NCI-H187 treated with DMSO at 0.1 percent for 48 hours (cell line): ENCODE measurements at places on chromosomes 7 and 10.

GRCh38 chr10:13239923-13240322, 5.7 kb upstream of the UCMA start:
- no peak for DNase-seq

- DNase-seq: no peak
Measured at GRCh38 chr7:46360811-46361210, 439.7 kb upstream of the IGFBP3 start.

- no peak for DNase-seq
Measured at GRCh38 chr10:132527339-132528063, 10.1 kb upstream of the INPP5A start.

- no peak for DNase-seq
Measured at GRCh38 chr7:156534925-156535324, 105.6 kb upstream of the RNF32 start.

DNA sequence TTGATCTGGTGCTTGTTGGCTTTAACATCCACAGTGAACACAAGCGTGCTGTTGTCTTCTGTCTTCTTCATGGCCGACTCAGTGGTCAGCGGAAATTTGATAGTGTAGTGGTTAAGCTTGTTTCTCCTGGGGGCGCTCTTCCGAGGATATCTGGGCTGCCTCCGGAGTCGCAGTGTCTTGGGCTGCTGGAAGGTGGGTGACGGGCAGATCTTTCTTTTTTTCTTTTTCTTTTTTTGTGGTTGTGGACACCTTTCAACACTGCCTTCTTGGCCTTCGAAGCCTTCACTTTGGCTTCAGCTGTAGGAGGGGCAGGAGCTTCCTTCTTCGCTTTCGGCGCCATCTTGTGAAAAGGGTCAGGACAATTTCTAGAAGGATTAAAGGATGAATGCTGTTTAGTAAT, 23.8 kb upstream of the RPA3 start:
- no peak for DNase-seq

DNA sequence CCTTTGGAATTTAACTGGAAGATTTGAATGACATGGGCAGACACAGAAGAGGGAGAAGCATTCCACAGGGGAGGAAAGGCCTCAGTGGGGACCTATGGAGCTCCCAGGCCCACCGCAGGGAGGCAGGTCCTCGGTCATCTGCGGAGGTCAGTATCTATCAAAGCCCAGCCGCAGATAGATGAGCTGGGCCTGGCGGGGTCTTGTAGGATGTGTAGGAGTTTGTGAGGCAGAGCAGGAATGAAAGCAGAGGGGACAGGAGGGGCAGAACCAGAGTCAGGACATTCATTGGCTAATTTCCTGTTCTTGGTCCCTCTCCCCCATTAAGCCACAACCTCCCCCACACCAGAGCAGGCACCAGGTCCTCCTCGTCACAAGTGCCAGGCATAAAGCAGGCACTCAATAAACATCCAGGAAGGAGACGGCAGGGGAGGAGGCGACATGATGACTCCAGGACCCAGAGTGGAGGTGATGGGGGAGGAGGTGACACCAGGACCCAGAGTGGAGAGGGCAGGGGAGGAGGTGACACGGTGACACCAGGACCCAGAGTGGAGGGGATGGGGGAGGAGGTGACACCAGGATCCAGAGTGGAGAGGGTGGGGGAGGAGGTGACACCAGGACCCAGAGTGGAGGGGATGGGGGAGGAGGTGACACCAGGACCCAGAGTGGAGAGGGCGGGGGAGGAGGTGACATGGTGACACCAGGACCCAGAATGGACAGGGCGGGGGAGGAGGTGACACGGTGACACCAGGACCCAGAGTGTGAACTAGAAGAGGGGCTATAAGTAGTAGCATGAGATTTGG, 83.7 kb upstream of the PDGFA start:
- no peak for DNase-seq

DNA sequence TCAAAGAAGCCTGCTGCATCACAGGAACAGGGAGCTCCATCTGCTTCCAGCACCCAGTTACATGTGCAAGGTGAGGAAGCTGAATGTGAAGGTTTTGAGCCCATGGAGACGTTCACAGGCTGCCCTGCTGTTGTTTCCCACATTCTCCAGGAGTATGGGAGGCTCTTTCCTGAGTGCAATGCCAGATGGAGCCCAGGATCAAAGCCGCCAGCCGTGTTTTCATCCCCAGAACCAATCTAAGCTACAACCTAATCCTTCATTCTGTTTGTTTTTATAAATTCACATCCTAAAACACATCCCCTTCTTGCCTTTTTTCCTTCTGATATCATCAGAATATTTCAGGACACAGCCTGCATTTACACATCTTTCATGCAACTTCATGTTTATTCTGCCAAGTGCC, 98.9 kb upstream of the PRR15 start:
- no peak for DNase-seq

DNA sequence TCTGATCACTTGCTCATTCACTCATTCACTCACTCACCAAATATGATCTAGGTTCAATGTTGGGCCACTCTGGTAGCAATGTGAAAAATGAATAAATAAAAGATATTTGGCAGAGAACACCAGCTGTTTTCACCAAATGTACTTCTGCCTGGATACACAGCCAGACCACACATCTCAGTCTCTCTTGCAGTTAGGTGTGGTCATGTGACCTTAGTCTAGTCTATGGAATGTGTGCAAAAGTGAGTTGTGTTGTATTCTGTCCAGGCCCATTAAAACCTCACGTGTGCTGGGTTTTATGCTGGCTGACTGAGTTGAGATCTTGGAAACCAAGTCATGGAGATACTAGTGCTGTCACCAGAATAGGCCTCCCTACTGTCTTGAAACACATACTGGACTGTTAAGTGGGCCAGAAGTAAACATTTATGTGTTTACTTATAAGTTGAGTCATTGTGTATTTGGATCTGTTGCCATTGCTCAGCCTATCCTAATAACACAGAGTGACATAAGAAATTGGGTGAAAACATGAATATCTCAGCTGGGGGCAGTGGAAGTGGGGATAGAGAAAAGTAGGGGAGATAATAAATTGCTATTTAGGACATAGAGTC, 145.5 kb downstream of the PTEN start:
- DNase-seq: no peak

- DNase-seq: no peak
Measured at GRCh38 chr7:155166673-155167370, 96.7 kb downstream of the HTR5A start.

DNA sequence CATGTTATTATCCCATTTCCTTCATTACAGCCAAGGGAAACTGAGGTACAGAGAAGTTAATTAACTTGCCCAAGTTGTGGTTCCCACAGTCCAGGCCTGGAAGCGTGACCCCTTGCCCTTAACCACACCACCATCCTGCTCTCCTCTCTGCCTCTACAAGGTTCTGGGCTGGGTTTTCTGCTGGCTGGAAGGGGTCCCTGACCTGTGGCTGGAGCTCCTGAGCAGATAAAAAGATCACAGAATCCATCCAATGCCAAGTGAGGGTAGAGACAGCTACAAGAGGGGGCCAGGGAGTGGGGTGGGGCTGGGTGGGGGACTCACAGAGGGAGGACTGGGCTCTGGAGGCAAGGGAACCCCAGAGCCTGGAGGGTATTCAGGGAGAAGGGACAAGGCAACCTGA, 9.7 kb downstream of the ASB10 start:
- DNase-seq: no peak

- DNase-seq: no peak
Measured at GRCh38 chr10:75189266-75190096, 21.1 kb upstream of the VDAC2 start.

DNA sequence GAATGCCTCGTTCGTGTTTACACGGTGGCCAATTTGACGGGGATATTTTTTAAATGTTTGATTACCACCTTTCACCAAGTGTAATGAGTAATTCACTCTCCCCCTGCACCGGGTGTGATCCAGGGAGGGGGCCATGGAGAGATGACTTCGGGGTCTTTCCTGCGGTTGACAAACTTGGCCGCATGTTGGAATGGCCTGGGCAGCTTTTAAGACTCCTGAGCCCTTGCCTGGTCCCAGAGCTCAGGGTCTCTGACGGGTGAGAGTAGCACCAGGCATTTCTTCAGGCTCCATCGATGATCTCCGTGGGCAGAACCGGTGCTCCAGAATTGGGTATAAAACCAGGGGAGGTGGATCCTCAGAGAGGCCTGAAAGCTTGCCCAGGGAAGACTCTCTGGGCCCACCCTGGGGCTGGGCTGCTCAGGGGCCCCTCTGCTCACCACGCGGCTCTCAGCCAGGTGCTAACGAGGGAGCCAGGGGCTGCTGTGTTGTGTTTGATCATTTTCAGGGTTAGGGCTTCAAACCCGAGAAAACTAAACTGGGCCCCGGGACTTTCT, 882 bp downstream of the ZNF282 start:
- DNase-seq: no peak

DNA sequence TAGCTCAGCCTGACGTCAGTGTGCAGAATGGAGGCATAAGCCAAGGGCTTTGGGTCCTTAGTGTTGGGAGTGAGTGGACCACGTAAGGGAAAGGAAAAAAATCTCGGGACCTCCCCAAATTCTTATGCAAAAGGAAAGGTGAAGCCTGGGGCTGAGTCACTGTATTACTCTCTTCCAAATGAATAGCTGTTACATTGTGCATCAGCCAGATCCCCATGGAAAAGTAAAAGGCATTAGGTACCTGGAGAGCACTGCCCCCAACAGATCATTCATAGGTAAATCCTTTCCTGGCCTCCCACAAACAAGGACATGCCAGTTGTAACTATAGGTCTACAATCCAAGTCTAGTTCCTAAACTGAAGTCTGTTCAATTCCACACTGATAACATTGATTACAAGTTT, 170.5 kb downstream of the C1GALT1 start:
- DNase-seq: no peak

GRCh38 chr10:55668326-55668922, 692.6 kb downstream of the ZWINT start:
- no peak for DNase-seq

GRCh38 chr10:93991596-93992284, 2.0 kb upstream of the PLCE1 start:
- no peak for DNase-seq

GRCh38 chr7:26645121-26645520, 219.3 kb downstream of the SKAP2 start:
- no peak for DNase-seq

- DNase-seq: no peak
Measured at GRCh38 chr7:29359482-29360093, 165.0 kb downstream of the CHN2 start.

- no peak for DNase-seq
Measured at GRCh38 chr7:31122649-31123058, 70.5 kb downstream of the ADCYAP1R1 start.

DNA sequence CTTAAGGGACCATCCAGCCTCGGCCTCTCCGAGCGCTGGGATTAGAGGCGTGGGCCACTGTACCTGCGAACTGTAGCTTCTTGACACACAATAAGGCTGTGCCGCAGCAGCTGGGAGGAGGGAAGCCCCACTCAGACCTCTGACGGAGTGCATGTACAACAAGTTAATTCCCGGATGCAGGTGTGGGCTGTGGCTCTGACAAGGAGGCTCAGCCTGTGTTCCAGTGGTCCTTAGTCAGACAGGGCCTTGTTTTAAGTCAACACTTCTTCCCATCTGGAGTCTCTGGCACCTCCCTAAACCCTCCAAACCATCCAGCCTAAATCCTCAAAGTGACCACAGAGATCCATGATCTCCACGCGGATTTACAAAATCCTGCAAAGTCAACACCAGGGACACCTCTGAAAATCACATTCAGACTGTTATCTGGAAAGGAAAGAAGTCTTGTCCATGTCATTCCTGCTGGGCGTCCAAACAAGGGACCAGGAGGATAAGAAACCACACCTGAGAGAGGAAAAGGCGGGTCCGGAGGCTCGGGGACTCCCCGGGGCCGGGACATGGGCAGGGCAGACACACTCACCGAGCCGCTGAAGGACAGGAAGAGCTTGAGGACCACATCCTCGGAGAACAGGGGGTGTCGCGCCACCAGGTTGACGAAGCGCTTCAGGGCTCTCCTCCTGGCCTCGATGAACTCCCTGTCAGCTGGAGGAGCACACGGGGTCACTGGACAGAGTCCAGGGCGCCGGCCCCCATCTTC, 29.4 kb downstream of the NUDT1 start:
- DNase-seq: no peak

- no peak for DNase-seq
Measured at GRCh38 chr7:45192621-45193041, 35.0 kb downstream of the RAMP3 start.

- DNase-seq: no peak
Measured at GRCh38 chr7:37703361-37703760, 19.8 kb downstream of the GPR141 start.

DNA sequence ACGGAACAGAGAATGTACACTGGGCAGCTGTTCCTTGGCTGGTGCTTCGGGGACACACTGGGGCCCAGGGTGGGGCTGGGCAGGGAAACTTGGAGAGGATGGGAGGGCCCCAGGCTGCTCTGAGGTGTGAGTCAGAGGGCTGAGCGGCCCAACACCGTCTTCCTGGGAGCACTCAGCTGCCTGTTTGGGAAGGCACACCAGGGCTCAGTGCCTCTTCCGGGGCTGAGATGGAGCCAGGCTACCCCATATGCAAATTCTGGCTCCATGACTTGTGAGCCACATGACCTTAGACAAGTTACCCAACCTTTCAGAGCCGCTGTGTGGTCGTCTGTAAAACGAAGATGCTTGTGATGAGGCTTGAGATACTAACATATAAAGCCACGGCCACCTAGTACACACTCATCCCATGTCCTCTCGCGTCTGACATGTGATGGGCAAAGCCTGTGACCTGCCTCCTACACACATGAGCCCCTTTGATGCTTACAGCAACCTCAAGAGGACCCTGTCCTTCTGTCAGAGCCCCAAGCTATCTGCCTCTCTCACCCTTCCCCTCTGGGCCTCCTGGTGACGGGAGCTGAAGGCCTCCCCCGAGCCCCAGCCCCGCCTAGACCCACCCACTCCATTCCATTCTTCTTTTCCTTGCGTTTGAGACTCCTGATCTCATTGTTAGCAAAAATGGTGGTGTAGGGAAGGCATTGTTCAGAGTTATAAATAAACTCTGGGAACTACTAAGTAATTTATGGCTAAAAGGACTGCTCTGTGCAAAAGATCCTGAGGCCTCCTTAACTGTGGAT, 26.1 kb downstream of the KLRG2 start:
- no peak for DNase-seq

DNA sequence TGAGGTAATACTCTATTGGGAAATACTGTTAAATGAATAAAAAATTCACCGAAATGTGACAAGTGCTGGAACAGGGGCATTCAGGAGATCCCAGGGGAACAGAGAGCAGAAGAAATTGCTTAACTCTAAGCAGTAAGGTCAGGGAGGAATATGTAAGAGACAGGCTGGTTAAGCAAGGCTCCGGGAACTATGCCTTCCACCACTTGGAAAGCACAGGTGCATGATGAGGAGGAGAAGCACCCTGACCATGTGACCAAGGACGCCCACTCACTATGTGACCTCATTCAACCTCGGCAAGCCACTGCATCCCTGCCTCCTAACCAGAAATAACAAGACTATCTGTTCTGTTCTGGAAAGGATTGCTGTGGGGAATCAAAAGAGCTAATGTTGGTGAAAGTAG, 218.4 kb downstream of the ELMO1 start:
- no peak for DNase-seq
